NCI-H524 (cell line): ENCODE measurements at places on chromosomes 12 and 14.

GRCh38 chr14:92659765-92660561 lies 88.5 kb downstream of the LGMN start:
- DNase-seq: no peak

DNA sequence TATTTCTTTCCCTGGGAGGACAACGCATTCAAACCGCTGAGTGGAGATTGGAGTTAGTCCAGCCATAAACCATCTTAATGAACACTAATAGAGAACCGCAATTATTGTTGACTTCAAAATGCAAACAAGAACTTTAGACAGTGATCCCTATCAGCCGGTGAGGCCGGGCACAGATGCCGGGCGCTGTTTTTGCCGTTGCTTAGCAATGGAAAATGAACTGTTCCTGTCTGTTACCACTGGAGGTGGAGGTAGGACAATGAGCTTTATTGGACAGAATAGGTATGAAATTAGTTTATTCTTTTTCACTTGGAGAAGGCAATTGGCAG lies 216.8 kb downstream of the TTC8 start:
- DNase-seq: peak; percentile 56

- DNase-seq: no peak
Measured at GRCh38 chr14:33369972-33370371, 431.3 kb downstream of the NPAS3 start.

GRCh38 chr14:22556021-22556989 lies 32.7 kb downstream of the DAD1 start:
- no peak for DNase-seq

DNA sequence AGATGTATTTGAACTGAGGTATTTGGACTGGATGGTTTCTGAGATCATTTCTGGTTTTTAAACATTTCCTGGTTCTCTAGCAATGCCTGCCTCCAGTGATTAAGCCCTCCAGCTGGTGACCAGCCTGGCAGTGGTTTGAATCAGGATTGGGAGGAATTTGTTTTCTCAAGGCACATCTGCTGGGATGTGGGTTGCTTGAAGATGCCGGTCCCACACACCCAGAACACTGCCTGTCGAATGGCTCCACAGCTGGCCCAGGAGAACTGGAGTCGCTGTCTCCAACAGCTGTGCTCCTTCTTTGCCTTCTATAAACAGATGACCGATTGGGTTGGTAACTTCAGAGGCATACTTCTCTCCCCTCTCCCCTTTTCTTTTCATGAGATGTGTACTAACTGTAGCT lies 258.0 kb upstream of the DDHD1 start:
- no peak for DNase-seq

GRCh38 chr12:57888409-57889157 lies 42.1 kb upstream of the CTDSP2 start:
- DNase-seq: peak; percentile 77

GRCh38 chr14:52352061-52352491 lies 38.0 kb downstream of the PTGER2 start:
- no peak for DNase-seq

GRCh38 chr14:58566979-58567378 lies 70.8 kb upstream of the DACT1 start:
- peak; percentile 27 for DNase-seq
